ENCODE measurements at places on chromosomes 7 and 10. TPM values are rescaled to one million over a fixed set of nuclear protein-coding genes. Genes with fewer than 3 reads are reported as not detected.

GRCh38 chr10:10804061-10804460 lies 213.6 kb upstream of the CELF2 start:
- H3K36me3 ChIP-seq, result no peaks in the 10 kb centered on the region
- H3K27ac ChIP-seq, result no peak overlapping the region
- no peak overlapping the region for H3K4me3 ChIP-seq
- no peaks in the 10 kb centered on the region for H3K27me3 ChIP-seq

Gene MSMB
- total RNA-seq, result not detected

Gene GRK5
- total RNA-seq, result 21.3 TPM

Gene CCL26
- not detected for total RNA-seq

Gene RAB18
- 48.3 TPM for total RNA-seq

Gene NME8
- total RNA-seq, result not detected
